GM23248 (cell line): ENCODE measurements at places on chromosomes 16 and 17.
A peak's percentile ranks its signal among the peaks of the same experiment; 100 is the strongest.

GRCh38 chr17:17779015-17779611, 57.7 kb downstream of the SREBF1 start:
- no peak overlapping the region for H3K4me3 ChIP-seq
- no peaks in the 10 kb centered on the region for H3K27me3 ChIP-seq
- H3K4me1 ChIP-seq: peaks cover 6% of the 10 kb centered on the region; the same call in 1 of the 2 replicates
- H3K36me3 ChIP-seq: no peaks in the 10 kb centered on the region

DNA sequence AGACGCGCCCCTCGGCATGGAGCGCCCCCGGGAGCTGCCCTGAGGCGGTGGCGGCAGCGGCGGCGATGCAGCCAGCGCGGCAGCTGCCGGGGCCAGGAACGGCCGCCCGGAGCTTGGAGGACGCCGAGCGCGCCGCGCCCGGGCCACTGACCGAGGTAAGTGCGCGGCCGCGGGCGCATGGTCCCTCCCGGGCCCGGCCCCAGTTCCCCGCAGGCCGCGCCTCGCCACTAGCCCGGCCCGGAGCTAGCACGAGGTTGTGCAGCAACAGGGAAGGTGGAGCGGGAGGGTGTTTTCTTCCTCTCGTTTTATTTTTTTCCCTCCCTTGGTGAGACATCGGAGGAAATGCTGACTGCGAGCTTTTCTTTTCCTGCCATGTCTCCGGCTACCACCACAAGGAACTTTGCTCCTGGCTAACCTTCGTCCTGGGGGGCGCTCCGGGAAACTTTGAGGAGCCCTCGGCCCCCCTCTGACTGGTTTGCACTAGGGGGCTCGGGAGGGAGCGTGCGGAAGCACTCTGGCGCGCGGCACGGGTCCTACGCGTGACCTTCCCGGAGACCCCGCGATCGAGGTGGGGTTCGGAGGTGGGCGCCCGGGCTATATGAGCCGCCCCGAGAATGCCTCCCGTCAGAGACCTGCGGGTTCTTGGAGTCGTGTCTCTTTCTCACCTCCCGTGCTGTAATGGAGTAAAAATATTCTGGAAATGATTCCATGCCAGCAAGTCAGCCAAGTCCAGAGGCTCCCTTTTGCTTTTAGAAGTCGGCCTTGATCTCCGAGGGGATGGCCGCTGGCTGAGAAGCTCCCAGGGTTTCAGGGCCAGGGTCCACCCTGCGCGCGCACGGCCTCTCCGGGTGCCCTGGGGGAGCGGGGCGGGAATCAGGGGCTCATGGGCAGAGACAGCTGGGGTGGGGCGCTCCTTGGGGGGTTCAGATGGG, 868 bp downstream of the KCNJ12 start:
- peak; percentile 73 for DNase-seq
- peaks cover 4% of the 10 kb centered on the region; the same call in 1 of the 2 replicates for H3K27me3 ChIP-seq
- H3K27ac ChIP-seq: no peak overlapping the region

DNA sequence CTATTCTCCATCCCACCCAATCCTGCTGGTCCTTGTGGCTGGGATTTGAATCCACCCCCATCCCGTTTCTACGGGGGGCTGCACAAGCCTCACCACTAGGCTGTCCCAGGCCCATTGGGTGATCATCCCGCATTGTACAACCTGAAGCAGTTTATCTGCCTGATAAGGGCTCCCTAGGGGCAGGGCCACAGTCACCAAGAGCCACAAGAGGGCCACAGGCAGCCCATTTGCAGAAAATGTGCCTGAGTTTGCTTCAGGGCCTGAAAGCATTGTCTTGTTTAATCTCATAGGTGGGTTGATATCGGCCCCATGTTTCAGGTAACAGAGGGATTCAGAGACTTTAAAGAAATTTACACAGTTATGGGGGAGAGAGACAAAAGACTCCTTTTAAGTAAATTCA, 245.0 kb downstream of the CPPED1 start:
- no peaks in the 10 kb centered on the region for H3K36me3 ChIP-seq
- DNase-seq: no peak
- peaks cover 4% of the 10 kb centered on the region; the same call in 1 of the 2 replicates for H3K4me1 ChIP-seq

DNA sequence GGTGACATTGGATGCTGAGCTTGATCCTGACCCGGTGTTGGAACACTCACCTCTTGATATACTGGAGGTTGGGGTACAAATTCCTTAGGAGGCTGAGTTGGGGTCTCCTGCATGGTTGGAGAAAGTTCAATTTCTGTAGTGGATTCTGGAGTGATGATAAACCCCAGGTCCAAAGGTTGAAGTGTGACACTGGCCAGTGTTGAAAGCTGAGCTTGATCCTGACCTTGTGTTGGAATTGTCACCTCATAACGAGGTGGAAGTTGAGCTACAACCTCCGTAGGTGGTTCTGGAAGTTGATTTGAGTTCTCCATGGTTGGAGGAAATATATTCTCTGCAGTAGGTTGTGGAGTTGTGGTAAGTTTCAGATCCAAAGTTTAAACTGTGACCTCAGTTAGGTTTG, 21.2 kb downstream of the RDM1 start:
- DNase-seq: no peak
- H3K4me3 ChIP-seq: no peak overlapping the region
- H3K36me3 ChIP-seq: no peaks in the 10 kb centered on the region
- no peaks in the 10 kb centered on the region; the same call in 1 of the 2 replicates for H3K27me3 ChIP-seq

DNA sequence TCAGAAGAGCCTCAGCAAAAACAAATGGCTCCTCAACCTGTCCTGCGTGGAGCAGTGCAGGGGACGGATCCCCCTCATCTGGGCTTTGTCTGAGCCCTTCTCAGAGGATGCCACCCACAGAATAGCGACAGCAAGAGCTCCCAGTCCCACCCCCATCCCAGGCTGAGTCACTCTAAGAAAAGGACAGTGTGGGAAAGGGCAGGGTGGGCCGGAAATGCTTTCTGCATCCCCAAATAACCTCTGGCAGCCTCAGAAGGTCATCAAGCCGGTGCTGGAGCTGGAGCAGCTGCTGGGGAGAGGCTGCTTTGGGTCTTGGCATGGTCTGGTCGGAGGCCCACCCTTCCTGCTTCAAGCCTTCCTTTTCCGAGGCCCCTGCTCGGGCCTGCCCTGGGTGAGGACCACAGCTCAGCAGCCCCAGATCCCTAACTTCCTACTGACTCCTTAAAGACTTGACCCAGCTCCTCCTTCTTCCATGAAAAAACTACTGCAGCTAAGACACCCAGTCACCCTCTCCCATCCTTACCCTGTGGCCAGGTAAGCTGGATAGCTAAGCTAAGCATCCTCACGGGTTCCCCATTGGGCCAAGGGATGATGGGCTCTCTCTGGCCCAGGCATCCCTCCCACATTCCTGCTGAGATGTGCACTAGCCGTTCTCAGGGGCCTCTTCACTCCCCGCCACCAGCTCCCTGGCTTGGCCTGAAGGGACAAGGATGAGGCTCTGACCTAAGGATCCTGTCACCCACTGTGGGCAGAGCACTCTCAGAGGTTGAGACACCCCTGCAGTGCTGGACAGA, 8.7 kb downstream of the SLC12A4 start:
- peak overlapping the region; percentile 64 for H3K27ac ChIP-seq
- H3K4me3 ChIP-seq: no peak overlapping the region
- peaks cover 42% of the 10 kb centered on the region for H3K36me3 ChIP-seq

DNA sequence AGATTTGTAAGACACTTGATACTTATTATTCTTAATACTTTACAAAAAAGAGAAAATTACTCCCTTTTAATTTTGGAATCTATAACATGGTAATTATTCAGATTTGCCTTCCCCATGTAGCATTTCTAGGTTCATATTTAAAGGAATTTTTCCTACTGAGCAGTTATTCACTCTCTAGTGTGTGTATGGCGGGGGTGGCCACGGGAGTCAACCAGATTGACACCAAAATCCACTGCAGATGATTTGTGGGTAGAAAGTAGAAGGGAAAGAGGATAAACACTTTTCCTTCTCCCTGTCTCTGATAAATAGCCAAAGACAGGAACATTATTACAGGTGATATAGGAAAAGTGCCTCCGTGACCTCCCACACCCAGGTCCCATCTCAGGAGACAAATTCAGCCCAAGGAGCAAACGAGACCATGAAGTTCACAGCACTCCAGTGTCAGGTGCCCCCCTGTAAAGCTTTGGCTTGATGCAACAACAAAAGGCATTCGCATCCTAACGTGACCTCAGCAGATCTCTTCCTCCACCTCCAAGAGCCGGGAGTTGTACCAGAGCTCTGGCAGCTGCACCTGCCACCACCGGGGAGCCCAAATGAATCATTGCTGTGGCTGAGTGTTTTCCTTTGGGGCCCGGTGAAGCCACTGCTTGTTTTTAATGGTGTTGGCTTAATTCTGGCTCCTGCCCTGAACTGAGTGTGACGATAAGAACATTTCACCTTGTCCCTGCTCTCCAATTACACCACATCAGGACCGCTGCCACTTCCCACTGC, 92.7 kb upstream of the NOL11 start:
- H3K36me3 ChIP-seq: no peaks in the 10 kb centered on the region
- DNase-seq: no peak
- H3K27ac ChIP-seq: no peak overlapping the region
- H3K4me1 ChIP-seq: no peaks in the 10 kb centered on the region

- peak overlapping the region; percentile 39; the same call in 1 of the 2 replicates for H3K4me3 ChIP-seq
- H3K36me3 ChIP-seq: 0 out of 2 replicates have a peak, but pooled peaks cover 3% of the 10 kb centered on the region
- peak overlapping the region; percentile 78 for H3K27ac ChIP-seq
Observed at GRCh38 chr16:28192806-28193529, 18.8 kb downstream of the XPO6 start.

- H3K36me3 ChIP-seq: no peaks in the 10 kb centered on the region
- no peaks in the 10 kb centered on the region for H3K27me3 ChIP-seq
- H3K4me3 ChIP-seq: no peak overlapping the region
Observed at GRCh38 chr16:55559233-55559632, 7.3 kb upstream of the CAPNS2 start.

DNA sequence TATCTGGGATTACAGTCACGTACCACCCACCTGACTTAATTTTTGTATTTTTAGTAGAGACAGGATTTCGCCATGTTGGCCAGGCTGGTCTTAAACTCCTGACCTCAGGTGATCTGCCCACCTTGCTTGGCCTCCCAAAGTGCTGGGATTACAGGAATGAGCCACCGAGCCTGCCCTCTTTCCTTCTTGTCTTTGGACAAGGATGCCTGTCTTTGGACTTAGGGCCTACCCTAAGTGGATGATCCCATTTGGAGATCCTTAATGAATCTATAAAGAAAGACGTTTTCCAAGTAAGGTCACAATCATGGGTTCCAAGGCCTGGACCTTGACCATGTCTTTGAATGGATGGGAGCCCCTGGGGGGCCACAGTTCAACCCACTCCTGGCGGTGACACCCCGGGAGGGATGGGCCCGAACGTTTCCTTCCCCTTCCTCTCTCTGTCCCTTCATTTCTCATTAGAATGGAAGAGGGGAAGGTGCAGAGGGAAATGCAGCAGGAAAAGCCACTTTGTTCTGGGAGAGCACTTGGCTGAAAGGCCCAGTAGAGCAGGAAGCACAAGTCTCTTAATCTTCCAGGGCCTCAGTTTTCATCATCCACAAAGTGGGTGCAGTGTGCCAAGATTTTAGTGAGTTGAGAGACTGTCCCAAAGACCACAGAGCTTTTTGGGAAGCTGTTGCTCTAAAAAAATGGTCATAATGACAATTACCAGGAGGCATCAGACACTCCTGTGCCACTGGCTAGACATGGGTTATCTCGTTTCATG, 353.3 kb downstream of the SEC14L1 start:
- DNase-seq: no peak
- H3K27ac ChIP-seq: no peak overlapping the region

DNA sequence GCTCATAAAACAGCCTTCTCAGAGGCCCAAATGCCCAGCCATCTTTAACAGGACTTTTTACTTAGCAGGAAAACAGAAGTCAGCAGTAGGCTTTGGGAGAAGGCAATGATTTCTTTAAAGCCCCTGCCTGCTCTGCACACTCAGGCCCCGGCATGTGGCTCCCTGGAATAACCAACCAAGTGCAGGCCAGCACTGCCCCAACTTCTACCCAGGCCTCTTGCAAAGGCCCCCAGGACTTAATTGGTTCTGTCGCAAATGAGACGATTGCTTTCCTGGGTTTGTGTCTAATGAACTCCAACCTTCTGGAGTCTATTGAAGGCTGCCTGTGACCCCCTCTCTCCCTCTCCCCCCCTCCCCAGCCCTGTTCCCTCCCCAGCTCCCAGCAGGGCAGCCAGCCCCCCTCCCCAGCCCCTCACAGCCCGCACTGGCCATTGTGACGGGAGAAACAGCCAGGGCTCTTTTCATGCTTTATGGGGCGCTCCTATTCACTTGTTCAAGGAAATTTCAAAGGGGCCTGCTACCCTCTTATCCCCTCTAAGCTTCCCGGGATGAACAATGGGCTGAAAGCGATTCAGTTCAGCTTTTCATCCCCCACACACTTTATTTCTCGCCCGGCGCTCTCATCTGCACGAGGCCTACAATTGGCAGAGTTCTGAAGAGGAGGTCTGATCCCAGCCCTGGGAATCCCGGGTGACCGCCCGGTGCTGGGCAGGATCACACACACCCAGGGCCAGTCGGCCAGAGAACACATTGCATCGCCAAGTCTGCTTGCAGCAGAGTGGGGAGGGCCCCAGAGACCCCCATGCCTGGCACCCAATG, 15.5 kb downstream of the AXIN2 start:
- no peaks in the 10 kb centered on the region for H3K27me3 ChIP-seq
- no peak for DNase-seq
- H3K4me1 ChIP-seq: peaks cover 7% of the 10 kb centered on the region
- H3K27ac ChIP-seq: no peak overlapping the region

DNA sequence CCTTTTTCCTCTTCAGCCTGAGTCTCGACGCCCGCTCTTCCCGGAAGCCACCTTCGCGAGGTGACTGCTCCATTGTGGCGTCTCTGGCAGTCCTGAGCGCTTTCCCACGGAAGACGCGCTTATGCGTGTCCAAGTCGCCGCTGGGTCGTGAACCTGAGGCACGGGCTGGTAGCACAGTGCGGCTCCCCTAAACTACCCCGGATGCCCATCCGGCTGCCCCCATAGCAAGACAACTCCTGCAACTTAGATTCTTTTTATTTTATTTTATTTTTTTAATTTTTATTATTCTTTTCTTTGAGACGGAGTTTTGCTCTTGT, 2.1 kb upstream of the ESRP2 start:
- 0 out of 2 replicates have a peak, but pooled peaks cover 5% of the 10 kb centered on the region for H3K4me1 ChIP-seq
- no peaks in the 10 kb centered on the region for H3K27me3 ChIP-seq
- peak overlapping the region; percentile 72 for H3K4me3 ChIP-seq
- no peaks in the 10 kb centered on the region for H3K36me3 ChIP-seq
